ENCODE measurements at places on chromosomes 5 and 9. TPM values are rescaled to one million over a fixed set of nuclear protein-coding genes. Genes with fewer than 3 reads are reported as not detected.

The ITK gene
- not detected for total RNA-seq

DNA sequence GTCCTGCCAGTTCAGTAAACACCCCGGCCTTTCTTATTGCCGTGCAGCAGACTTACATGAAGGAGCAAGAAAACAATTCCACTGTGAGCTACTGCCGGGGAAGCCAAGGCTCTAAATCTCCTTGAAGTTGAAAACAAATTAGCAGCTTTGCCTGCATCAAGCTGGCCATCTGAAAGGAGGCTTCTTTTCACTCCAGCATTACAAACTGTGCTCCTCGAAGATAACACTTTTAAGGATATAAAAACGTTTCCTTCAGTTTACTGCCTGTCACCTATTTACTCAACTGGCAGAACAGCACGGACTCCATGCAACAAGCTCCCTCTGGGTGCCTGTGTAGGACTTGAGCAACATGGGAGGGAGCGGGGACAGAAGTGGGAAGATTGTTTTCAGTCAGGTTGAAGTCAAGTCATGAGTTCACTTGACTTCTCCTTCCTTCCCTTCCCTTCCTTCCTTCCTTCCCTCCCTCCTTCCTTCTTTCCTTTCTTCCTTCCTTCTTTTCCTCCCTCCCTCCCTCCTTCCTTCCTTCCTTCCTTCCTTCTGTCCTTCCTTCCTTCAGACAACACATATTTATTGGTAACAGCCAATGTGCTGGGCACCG, 67.4 kb downstream of the ZNF608 start:
- DNase-seq = no peak

DNA sequence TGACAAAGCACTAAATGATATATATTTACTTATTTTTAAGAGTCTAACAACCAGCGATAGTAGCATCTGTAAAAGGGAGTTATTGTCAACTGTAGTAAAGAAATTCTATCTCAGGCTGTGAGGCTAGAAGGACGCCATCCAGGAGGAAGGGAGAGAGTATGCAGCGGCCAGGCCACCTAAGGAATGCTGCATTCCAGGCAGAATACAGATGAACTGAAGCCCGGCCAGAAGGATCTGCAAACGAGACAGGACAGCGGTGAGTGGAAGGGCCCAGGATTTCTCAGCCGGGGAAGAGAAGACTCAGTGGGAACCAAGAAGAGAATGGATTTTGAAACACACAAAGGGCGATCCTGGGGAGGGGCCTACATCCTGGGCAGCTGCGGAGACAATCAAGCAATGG, 7.4 kb downstream of the RETREG1 start:
- no peak for DNase-seq

DNA sequence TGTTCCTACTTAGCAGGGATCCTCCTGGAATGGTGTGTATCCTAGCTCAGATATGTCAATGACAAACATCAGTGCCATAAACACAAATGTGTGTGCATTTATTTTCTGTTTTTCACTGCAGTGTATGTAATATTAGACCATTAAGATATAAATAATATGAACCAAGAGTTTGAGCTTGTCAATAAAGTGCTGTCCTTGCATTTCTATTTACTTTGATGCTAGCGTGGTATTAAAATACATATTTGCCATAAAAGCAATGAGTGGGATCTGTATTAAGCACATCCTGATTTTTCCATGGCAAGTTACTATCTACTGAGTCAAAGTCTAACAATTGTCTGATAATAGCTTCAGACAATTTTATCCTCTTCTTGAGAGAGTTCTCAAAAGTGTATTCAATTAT, 157.6 kb downstream of the DIRAS2 start:
- no peak for DNase-seq

- no peak for DNase-seq
Measured at GRCh38 chr5:170313344-170313743, 15.8 kb upstream of the LCP2 start.

GRCh38 chr9:72917892-72918509, 34.9 kb downstream of the ALDH1A1 start:
- no peak for DNase-seq
